ENCODE measurements at places on chromosomes 11 and 22. TPM values are rescaled to one million over a fixed set of nuclear protein-coding genes. Genes with fewer than 3 reads are reported as not detected.

GRCh38 chr11:35090125-35090524 lies 48.8 kb upstream of the CD44 start:
- no peak overlapping the region for H3K27ac ChIP-seq
- peaks cover 8% of the 10 kb centered on the region for H3K4me1 ChIP-seq
- no peak for DNase-seq

CKAP5 gene
- 35.3 TPM for total RNA-seq

NTM gene
- 13.9 TPM for total RNA-seq

DNA sequence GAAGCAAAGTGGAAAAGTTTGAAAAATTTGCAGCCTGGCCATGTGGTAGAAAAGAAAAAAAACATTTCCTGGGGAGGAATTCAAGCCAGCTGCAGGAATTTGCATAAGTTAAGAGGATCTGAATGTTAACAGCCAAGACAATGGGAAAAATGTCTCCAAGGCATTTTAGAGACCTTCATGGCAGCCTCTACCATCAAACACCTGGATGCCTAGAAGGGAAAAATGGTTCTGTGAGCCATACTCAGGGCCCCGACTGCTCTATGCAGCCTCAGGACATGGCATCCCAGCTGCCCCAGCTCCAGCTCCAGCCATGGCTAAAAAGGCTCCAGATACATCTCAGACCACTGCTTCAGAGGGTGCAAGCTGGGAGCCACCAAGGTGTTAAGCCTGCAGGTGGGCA lies 149.1 kb upstream of the SOX6 start:
- DNase-seq = no peak
- H3K4me3 ChIP-seq = no peak overlapping the region
- no peaks in the 10 kb centered on the region for H3K4me1 ChIP-seq
- H3K27ac ChIP-seq = no peak overlapping the region
- H3K27me3 ChIP-seq = no peaks in the 10 kb centered on the region
- no peaks in the 10 kb centered on the region for H3K36me3 ChIP-seq

- no peaks in the 10 kb centered on the region for H3K27me3 ChIP-seq
- H3K4me1 ChIP-seq = no peaks in the 10 kb centered on the region
- no peak overlapping the region for H3K4me3 ChIP-seq
- H3K36me3 ChIP-seq = no peaks in the 10 kb centered on the region
- H3K27ac ChIP-seq = no peak overlapping the region
Measured at GRCh38 chr11:16840951-16841350, 102.5 kb downstream of the C11orf58 start.

DNA sequence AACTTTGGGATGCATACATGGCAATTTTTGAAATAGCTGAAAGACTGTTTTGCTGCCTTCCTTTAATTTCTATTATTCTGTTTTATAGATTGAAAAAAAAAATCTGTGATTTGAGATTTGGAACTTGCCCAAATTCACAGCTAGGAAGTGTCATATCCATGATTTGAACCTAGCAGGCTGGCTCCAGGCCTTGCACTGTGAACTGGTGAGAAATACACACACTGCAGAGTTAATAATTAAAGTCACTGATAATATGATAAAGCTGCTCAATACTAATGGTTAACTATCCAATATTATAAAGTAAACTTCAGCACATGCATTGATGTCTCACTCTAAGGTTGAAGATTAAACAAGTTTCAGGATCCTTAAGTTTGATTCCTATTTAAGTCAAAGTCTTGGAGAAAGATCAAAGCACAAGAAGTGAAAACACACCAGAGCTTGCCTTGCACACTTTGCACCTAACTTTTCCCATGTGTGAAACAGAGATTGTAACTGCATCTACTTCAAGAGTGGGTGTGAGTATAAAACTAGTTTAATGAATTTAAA lies 150.6 kb upstream of the CCDC179 start:
- DNase-seq = no peak
- no peak overlapping the region for H3K27ac ChIP-seq
- H3K36me3 ChIP-seq = no peaks in the 10 kb centered on the region
- H3K4me3 ChIP-seq = no peak overlapping the region
- no peaks in the 10 kb centered on the region for H3K4me1 ChIP-seq

MN1 gene
- total RNA-seq = 6.4 TPM

DNA sequence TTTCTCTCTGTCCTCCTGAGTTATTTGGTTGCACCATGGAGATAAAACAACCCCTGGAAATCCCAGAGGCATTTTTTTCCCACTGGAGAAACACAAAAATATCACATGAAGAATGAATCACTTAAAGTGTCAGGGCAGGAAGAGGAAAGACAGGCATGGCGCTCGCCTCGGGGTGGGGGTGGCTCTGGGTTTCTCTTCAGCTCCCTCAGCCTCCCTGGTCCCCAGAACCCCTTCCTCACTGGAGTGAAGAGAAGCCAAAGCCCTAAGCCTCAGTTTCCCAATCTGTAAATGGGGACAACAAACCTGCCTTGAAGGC lies 938 bp downstream of the SHISAL1 start:
- no peaks in the 10 kb centered on the region for H3K36me3 ChIP-seq
- H3K27me3 ChIP-seq = no peaks in the 10 kb centered on the region
- no peak for DNase-seq
- H3K4me1 ChIP-seq = no peaks in the 10 kb centered on the region
- H3K27ac ChIP-seq = peak overlapping the region; percentile 79

TP53AIP1 gene
- total RNA-seq = not detected

SGSM1 gene
- total RNA-seq = 3.6 TPM

ADAMTS8 gene
- total RNA-seq = 3.5 TPM

GRCh38 chr11:9711454-9712307 lies 47.8 kb downstream of the SWAP70 start:
- H3K27ac ChIP-seq = no peak overlapping the region
- DNase-seq = no peak
- H3K4me3 ChIP-seq = no peak overlapping the region
- no peaks in the 10 kb centered on the region for H3K36me3 ChIP-seq
- H3K4me1 ChIP-seq = peaks cover 17% of the 10 kb centered on the region

DNA sequence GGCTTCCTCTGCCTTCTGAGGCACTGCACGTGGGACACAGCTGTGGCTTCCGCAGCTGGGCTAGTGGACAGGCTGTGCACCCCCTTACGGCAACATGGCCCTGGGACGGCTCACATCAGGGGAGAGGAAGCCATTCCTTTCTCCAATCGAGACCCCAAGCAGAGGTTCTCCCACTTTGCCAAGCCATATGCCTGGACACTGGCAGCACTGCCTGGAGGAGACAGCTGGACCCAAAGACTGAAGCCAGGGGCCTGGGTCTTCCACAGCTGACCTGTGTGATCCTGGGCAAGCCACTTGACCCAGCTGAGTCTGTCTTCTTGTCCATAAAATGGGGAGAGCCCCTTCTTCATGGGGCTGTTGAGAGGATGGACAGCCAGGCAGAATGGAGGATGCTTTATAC lies 65.4 kb downstream of the SHISAL1 start:
- H3K4me1 ChIP-seq = no peaks in the 10 kb centered on the region
- H3K4me3 ChIP-seq = no peak overlapping the region
- no peak for DNase-seq

CCDC88B gene
- 3.9 TPM for total RNA-seq

Data from sigmoid colon (tissue), 7 donors.